Endodermal cell (in vitro differentiated cells): ENCODE measurements at places on chromosomes 7 and 10.

- DNase-seq, result peak; percentile 85
Observed at GRCh38 chr10:117552156-117552631, 9.6 kb downstream of the EMX2 start.

- no peak for DNase-seq
Observed at GRCh38 chr10:102613286-102613685, 31.0 kb upstream of the TRIM8 start.

DNA sequence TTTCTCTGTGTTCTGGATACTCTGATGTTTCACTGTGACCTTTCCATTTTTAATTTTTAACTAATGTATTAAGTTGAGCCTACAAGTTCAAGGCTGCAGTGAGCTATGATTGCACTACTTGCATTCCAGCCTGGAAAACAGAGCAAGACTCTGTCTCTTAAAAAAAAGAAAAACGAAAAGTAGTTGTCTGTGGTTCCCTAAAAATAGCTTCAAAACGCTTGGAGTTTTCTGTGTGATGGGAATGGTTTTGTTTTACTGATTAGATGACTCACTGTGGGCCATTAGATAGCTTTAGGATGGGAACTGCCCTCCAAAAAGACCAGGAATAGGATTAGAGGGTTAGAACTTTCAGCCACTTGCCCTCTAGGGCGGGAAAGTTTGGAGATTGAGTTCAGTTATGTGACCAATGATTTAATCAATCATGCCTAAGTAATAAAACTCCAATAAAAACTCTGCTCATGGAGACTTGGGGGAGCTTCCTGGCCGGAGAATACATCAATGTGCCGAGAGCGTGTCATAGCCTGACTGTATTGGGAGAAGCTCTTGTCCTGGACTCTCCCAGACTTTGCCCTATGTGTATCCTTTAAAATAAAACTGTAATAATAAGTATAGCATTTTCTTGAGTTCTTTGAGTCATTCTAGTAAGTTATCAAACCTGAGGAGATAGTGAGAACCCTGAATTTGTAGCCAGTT is 147.1 kb downstream of the LYZL1 start:
- DNase-seq, result no peak

- no peak for DNase-seq
Observed at GRCh38 chr7:28243861-28244260, 63.3 kb upstream of the JAZF1 start.

- no peak for DNase-seq
Observed at GRCh38 chr7:130970696-130971095, 236.7 kb upstream of the KLF14 start.
